AG20443 (cell line): ENCODE measurements at places on chromosomes 2 and 18.

- peak; percentile 57 for DNase-seq
Observed at GRCh38 chr2:199704358-199705238, 146.4 kb downstream of the FTCDNL1 start.

DNA sequence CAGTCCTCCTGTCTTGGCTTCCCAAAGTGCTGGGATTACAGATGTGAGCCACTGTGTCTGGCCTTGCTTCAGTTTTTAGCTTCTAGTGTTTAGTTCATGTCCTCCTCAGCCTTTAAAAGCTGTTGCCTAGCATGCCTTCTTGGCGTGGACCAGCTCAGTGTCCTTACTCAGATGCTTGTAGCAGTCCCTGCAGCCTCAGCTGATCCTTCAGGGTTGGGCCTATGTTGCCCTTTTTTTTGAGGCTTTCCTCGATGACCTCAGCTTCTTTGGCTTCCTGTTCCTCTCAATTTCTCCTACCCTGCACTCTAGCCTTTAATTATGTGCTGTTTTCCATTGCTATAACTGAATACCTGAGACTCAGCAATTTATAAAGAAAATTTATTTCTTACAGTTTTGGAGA is 57.7 kb downstream of the TANC1 start:
- peak; percentile 58 for DNase-seq

DNA sequence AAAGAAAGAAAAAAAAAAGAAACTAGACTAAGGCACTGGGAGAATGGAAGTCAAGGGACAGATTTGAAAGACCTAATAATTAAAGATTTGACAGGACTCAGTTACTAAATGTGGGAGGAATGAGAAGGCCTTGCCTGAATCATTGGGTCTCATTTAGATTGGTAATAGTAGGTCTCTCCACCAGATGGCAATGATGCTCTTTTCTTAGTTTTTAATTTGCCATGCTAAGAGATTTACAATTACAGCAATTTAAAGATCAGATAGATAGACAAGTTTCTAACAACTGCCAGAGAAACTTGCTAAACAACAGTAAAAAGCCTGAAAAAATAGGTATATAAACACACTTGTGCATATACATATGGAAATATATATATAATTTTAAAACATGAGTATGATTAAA is 153.0 kb downstream of the TMEM247 start:
- peak; percentile 58 for DNase-seq

DNA sequence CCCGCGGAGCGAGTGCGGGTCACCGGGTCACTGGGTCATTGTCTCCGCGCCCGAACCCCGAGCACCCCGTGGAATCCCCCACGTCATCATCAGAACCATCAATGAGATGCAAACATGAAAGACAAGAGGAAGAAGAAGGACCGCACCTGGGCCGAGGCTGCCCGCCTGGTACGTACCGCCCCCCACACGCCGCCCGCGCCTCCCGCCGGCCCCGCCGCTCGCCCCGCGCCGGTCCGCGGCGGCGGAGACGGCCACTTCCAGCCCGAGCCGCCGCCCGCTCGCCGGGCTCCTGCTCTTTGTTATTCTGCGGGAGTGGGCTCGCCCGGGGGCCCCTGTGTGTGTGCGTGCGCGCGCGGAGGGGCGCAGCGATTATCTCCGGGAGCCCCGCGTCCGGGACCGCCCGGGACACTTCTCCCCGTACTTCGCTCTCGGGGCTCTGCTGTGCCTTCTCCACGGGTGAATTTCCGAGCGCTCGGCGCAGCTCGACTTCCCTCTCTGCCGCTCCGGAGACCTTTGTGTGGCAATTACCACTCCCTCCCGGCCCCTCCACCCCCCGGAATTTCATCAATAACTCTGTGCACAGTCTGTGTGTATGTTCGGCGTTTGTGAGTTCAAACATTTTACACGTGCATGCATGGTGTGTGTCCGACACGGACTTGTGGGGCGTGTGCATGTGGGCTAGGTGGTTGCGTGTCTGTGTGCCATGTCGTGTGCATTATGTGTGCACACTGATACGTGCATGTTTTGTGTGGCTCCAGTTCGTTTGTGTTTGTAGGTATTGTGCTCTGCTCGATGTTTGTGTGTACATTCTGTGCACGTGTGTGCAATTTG is 714 bp downstream of the ASXL3 start:
- peak; percentile 27 for DNase-seq

- DNase-seq = no peak
Observed at GRCh38 chr2:117775703-117776219, 38.7 kb upstream of the DDX18 start.

- no peak for DNase-seq
Observed at GRCh38 chr2:191246820-191247380, 1.7 kb downstream of the MYO1B start.

DNA sequence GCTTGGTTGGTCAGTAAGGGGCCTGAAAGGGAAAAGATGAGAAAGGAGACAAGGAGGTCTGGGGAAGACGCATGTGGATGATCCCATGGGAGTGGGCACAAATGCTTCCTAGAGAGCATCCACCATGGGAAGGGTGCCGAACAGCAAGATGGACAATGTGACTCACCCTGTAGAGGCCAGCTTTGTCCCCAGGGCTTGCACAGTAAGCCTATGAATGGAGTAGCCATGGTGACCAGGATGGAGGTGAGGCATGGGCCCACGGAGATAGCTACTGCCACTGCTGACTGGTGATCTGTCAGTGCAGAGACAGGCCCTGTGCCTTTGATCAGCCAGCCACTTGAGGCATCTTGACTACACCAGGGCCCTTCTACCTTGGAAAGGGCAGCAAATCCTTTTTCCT is 172.6 kb downstream of the HAUS1 start:
- DNase-seq = no peak

- no peak for DNase-seq
Observed at GRCh38 chr2:173806761-173807160, 158.4 kb downstream of the SP3 start.

DNA sequence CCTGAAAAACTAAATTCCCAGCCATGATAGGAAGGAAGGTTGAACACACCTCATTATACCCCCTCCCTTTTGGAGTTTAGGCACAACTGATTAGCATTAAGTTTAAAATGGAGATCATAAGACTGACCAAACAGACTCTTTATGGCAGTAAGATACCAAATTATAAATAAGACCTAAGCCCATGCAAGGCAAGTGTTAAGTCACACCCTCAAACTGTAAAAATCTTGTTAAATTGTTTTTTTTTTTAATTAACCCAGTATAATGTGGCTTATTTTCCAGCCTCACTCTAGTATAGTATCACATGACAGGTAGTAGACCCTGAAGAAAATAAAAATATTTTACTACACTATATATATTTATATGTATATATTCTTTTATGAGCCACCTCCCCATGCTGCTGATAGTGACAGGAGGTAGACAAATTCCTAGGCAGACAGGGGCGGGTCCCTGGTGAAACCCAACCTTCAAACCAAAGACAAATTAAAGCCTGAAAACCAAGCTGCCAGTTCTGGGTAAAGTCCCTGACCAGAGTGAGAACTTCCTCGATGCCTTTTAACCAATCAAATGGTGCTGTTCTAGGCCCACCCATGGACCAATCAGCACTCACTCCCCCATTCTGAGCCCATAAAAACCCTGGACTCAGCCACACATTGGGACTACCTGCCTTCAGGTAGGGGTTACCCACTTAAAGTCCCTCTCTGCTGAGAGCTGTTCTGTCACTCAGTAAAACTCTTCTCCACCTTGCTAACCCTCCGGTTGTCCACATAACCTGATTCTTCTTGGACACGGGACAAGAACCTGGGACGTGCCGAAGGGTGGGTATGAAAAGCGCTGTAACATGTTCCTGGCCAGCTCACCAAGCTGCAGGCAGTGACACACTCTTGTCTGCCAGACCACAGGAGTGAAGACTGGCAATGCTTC is 123.9 kb upstream of the B3GNT2 start:
- DNase-seq = no peak

DNA sequence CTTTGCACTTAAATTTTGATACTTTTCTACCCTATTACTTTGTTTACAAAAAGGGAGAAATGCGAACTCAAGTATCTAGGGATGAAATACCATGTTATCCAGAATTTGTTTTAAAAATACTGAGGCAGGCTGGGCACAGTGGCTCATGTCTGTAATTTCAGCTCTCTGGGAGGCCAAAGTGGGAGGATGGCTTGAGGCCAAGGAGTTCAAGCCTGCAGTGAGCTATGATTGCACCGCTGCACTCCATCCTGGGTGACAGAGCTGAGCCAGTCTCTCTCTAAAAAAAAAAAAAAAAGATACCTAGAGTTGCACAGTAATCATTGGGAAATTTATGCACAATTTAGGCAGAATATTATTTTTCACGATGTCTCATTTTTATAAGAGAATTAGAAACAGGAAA is 12.4 kb upstream of the VAPA start:
- DNase-seq = no peak

- no peak for DNase-seq
Observed at GRCh38 chr2:163987175-163987940, 251.6 kb upstream of the FIGN start.

- no peak for DNase-seq
Observed at GRCh38 chr2:121828281-121828731, 72.9 kb downstream of the TSN start.

DNA sequence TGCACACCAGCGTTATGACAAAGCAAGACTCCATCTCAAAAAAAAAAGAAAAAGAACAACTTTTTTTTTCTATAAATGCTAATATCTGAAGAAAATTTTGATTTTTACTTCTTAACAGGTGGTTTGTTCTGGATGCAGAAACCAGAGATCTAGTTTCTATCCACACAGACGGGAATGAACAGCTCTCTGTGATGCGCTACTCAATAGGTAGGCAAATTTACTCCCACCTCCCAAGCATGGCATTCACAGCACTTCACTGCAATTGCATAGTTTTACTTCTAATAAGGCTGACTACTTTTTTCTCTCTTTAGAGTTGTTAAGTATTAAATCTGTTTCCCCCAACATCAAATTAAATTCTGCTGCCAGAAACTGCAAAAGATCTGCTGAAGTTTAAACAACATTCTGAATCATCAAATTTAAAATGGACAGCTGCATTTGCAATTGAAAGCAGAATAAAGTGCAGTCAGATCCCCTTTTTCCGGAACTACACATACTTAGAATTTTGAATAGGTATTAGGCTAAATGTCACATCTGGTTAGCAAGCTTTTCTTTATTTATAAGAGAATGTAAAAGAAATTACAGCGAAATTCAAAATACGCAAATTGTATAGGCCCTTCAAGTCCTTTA is 45.1 kb downstream of the COX7A2L start:
- DNase-seq = no peak

GRCh38 chr18:48688961-48689360 is 150.1 kb downstream of the CTIF start:
- DNase-seq = no peak

GRCh38 chr2:44974064-44974715 is 32.7 kb downstream of the SIX3 start:
- peak; percentile 62 for DNase-seq

DNA sequence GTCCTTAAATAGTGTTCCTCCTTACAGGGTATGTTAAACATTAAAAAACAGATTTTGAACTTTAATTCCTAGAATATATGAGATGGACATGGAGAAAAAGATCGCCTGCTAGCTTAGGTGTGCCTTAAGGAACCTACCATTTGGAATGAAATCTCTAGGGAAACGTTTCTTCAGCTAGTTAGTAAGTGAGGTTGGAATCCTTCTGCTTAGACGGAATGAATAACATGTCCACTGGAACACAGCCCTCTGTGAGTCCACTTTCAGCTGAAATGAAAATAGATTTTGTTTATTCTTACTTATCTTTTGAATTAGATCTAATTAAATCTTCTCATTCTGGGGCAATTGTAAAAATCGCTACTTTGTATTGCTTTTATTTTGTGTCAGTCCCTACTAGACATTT is 28.4 kb downstream of the NAB1 start:
- no peak for DNase-seq

DNA sequence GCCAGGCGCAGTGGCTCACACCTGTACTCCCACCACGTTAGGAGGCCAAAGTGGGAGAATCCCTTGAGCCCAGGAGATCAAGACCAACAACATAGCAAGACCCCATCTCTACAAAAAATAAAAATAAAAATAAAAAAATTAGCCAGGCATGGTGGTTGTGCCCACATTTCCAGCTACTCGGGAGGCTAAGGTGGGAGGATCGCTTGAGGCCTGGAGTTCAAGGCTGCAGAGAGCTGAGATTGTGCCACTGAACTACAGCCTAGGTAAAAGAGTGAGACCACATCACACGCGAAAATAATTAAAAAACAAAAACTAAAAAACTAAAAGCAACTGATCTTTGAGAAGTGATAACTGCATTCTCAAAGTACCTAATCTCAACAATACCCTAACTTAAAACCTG is 1.8 kb downstream of the C2orf76 start:
- no peak for DNase-seq

DNA sequence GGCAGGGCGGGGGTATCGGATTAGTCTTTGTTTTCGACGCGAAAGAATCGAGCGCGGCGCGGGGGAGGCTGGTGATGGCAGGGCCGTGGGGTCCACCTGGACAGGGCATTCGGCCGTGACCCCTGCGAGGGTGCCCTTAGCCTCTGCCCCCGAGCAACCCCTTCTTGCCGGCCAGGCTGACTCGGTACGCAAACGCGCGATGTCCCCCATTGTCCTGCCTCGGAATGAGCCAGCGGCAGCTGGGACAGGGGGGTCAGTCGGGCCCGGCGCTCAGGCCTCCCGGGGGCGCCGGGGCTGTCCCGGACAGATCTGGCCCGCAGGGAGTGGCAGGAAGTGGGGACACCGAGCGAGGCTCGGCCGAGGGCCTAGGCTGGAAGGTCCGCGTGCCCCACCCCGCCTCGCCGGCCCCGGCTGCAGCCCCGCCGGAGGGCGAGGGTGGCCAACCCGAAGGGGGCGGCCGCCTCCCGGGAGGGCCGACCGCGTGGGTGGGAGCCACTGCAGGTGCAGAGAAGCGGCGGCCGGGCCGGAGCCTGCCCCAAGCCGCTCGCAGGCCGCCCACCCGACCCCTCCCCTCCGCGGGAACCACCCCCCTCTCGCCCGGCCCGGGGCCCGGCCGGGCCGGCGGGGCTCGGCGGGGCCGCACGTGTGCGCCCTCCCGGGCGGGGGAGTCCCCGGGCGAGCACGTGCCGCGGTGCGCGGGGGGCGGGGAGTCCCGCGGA is at the start of gene TET3:
TSS of gene TET3 (plus strand) at position 708 of the 719 bp plus-strand sequence. CDS start 1,494 bp downstream, outside the sequence.
- DNase-seq = peak; percentile 63

DNA sequence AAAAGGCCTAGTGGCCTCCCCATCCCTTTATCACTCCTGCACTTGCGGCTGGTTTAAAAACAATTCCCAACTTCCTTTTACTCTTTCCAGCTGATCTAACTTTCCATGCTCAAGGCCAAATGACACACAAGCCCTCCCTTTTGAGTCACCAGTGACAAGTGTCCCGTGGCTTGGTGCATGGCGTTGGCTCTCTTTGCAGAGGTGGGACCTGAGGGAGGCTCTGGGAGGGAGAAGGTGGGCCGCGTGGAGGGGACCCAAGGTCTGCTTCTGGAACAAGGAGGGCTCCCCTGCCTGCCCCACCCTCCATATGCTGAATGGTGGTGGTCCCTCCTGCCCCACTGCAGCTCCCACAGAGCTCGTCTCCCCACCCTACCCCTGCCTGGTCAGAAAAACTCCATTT is 30.8 kb upstream of the HPCAL1 start:
- peak; percentile 8 for DNase-seq

DNA sequence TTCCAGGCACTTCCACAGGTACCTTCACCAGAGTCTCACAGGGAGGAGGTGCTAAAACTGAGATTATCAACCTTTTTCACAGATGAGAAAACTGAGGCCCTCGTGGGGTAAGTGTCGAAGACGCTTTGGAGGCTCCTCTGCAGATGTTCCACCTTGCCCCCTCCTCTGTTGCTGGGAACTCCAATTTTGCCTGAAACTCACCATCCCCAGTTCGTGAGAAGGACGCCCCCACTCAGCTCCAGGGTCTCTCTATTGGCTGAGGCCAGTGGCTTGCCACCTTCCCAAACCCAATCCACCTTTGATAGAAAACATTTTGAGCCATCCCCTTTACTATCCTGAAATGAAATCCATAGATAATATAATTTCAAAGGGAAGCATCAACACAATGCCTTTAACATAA is 109.1 kb downstream of the CYP26B1 start:
- DNase-seq = no peak
